ENCODE measurements at places on chromosomes 5 and 9. TPM values are rescaled to one million over a fixed set of nuclear protein-coding genes. Genes with fewer than 3 reads are reported as not detected.

DNA sequence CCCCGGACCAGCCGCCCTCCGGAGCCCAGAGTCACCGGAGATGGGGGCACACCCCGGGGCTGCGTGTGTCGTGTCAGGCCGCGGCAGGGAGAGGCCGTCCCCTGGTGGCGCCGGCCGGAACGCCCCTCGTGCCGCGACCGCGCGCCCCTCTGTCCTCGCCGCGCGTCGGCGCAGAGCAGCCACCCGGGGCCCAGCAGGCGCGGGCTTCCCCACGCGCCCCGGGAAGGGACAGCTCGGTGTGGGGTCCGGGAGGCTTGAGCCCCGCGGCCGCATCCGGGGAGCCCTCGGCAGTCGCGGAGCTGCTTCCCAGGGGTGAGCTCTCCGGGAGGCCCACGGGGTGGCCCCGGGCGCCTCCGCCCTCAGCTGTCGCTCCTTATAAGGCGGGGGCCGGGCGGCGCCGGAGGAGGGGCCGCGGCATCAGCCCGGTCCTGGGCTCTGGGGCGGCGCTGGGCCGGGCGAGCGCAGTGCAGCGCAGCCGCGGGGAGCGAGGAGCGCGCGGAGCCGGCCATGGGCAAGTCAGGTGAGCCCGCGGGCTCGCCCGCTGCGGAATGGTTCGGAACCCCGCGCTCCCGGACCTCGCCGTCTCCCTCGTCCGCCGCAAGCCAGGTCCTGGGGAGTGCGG is at the start of gene GLIPR2:
Gene GLIPR2 (plus strand): TSS at position 462 of the 622 bp plus-strand sequence. CDS start 46 bp downstream, at position 508.
- DNase-seq: peak; percentile 76

- no peak for DNase-seq
These were observed 30.4 kb downstream of the SETX start for GRCh38 chr9:132324425-132324824.

DNA sequence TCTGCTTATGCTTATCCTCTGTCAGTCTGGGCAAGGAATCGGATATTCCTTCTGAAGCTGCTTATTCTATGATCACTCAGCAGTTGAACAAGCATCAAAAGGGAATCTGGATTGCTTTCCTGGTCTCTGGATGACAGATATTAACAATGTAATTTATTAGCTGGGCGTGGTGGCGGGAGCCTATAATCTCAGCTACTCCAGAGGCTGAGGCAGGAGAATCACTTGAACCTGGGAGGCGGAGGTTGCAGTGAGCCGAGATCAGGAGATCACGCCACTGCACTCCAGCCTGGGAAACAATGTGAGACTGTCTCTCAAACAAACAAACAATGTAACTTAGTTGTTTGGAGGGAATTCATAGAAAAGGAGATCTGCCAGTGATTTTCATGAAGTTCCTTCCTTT is 45.4 kb downstream of the DMRT1 start:
- no peak for DNase-seq

ANXA6 gene
- 152 TPM for polyA plus RNA-seq

DNA sequence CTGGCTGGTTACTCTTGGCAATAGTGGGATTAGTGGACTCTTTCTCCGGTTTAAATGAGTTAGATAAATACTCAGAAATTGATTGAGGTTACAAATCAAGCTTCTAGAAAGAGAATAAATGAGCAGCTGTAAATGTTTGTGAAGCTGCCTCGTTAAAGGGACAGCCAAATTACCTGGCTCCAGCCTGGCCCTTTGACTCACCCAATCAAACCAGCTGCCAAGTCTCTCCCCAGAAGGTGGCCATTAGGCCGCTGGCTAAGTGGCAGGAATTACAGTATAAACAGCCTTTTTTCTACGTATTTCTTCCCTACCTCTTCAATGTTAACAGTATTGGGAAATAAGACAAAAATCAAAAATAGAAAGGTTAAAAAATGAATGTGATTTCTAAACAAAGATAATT is 46.0 kb upstream of the SRFBP1 start:
- no peak for DNase-seq

GRCh38 chr5:144684899-144685298 is 514.2 kb downstream of the KCTD16 start:
- no peak for DNase-seq

FREM1 gene
- polyA plus RNA-seq: 226 TPM

PDCD1LG2 gene
- polyA plus RNA-seq: 0.09 TPM

Data from renal pelvis (tissue), 12 donors.